Hepatocyte (in vitro differentiated cells): ENCODE measurements at places on chromosomes 2 and 18. TPM values are rescaled to one million over a fixed set of nuclear protein-coding genes. Genes with fewer than 3 reads are reported as not detected.

DNA sequence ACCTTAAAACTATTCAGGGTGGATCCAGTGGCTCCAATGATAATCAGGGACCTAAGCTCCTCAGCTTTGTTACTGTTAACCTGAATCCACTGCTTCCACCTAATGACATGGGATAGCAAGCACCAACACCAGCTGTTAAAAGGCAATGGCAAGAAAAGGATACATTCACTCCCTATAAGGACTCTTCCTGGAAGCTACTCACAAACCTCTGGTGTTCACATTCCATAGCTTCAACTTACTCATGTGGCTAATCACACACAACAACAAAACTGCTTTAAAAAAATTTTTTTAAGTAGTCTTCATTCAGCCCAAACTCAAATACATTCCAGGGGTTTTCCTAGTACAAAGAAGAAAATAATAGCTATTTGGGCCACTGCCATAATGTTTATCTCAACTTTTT is 24.5 kb downstream of the ROCK2 start:
- no peak for DNase-seq

GRCh38 chr2:209512971-209513370 is 89.1 kb downstream of the MAP2 start:
- no peak for DNase-seq

DNA sequence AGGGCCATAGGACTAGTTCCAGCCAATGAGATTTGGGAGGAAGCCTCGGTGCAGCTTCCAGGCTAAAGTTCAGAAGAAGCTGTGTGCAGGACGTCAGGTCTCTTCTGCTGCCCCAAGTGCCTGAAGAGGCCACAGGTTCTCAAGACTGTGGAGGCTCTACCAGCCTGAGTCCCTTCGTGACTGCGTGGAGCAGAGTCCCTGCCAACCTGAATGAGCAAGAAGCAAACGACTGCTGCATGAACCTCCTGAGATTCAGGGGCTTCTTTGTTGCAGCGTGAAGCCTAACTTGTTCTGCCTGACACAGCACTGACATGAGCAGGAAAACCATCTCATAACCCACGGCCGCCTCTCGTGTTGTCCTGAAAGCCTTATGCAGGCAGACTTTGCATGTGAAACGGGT is 39.7 kb downstream of the TWIST2 start:
- DNase-seq, result no peak

The SLC4A3 gene
- total RNA-seq, result 1.8 and 3.0 TPM in 2 replicates

DNA sequence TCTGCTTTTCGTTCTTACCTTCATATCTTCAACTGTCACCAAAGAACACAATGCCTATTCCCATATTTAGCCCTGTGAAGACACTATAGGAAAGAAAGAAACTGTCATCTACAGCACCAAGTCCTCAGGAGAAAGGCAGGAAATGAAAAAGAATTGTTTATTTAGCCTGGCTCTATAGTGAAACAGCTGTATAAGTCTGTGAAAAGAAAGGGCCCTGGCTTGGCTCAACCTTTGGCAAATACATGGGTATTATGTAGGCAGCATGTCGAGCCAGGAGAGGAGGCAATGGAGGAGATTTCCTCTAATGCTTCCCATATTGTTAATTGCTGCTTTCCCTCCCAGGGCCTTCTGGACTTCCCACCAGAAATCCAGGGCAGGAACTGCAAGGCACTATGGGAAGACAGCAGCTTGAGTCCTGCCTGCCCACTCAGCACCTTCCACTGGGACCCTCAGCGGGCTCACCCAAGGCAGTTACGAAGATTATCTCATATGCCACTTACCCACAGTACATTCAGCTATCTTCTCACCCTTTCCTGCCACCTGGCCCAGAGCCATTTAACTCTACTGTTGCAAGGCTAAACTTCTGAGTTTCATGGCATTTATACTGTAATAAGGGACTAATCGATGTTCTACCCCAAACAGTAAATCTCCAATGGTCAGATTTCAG is 30.1 kb downstream of the SLC8A1 start:
- no peak for DNase-seq
